ENCODE measurements at places on chromosomes 5 and 9.

GRCh38 chr5:9722601-9723180 lies 92.5 kb upstream of the TAS2R1 start:
- no peak for DNase-seq

- no peak for DNase-seq
Measured at GRCh38 chr5:163534492-163535094, 29.2 kb downstream of the MAT2B start.

GRCh38 chr5:35674049-35674448 lies 56.4 kb downstream of the SPEF2 start:
- DNase-seq: no peak

- DNase-seq: no peak
Measured at GRCh38 chr9:29798599-29798998, 2225.3 kb upstream of the C9orf72 start.

GRCh38 chr5:71932131-71932654 lies 175.1 kb upstream of the MAP1B start:
- no peak for DNase-seq

DNA sequence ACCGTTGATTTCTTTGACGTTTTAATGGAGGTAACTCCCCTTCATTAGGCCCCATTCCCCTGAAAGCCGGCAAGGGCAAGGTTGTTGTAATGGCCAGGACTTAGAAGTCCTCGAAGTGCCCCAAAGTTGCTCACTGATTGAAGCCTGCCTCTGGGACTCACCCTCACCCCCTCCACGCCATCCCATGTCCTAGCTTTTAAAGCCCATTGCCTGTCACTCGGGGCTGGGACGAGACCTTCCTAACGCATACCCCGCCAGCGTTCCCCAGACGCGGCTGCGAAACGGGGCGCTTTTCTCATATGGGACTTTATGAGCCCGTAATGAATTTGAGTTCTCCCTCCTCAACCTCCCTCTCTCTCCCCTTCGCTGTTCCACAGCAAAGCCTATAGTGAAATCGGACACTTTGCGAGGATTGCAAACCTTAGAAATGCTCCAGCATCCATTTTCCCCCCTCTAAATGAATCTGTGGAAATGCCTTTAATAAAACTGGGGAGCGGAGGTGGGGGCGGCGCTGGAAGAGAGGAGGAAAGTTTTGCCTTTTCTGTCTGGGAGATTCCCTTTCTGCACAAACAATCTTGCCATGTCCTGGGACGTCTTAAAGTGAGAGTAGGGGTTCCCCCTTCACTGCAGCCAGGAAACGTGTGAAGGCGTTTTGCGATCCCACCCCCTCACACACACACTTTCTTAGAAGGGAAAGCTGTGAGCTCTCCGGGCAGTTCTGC lies 1.5 kb downstream of the PAPPA start:
- no peak for DNase-seq

DNA sequence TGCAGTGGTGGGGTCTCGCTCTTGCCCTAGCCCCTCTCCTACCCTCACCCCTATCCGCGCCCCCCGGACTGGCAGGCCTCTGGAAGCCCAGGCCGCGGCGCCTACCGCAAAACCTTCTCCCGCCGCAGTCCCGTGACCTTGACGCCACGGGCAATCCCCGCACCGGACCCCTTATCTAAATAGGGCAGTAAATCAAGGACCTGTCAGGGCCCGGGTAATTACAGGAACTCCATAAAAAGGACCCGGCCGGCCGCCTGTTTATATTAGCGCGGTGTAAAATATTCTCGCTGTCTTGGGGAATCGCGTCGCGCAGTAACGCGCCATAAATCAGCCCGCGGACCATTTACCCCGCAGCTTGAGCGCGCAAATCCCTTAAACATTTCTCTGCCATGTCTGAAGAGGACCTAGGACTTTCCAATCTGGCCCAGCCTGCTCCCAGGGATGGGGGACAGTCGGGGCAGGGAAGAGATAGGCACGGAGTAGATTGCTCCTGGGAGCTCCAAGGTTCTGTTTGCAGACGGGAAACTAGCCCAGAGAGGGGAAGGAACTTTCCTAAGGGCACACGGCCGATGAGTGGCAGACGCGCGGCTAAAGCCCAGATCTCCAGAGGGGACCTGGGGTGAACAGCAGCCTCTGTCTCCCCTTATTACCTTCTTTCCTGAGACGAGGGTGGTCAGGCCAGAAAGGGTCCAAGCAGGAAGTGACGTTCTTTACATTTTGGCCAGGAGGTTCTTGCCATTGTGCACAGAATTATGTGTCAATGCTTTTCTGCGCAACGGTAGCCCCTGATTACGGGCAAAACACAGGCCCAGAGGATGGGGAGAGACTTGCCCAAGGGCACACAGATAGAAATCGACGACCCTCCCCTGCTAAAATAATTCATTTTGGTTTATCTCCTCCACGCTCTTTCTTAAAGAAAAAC lies 4.8 kb upstream of the HAND1 start:
- DNase-seq: no peak

DNA sequence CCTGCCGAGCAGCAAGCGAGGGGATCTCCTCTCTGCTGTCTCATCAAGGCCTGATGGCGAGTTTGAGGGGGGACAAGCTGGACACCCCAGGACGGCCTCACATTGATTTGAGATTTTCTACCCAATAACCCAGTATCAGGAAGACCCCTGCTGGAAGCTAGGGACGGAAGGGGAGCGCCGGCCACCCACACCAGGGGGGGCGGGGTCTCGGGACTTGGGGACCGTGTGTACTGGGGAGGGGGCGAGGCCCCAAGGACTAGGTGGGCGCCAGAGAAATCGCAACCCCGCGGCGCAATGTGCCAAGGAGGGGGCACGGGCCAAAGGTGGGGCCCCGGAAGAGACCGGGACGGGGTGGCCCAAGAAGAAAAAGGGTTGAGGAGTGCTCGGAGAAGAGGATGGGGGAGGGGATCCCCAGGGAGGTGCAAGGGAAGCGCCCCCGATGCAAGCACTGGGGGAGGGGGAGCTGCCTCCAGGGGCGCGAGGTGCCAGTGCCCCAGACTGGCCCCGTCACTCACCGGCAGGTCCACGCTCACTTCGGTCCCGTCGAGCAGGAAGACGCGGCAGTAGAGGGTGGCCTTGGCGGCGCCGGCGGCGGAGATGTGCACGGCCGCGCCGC lies 1.1 kb downstream of the EPB41L4B start:
- DNase-seq: no peak

GRCh38 chr5:124653666-124654065 lies 92.8 kb downstream of the ZNF608 start:
- DNase-seq: no peak

DNA sequence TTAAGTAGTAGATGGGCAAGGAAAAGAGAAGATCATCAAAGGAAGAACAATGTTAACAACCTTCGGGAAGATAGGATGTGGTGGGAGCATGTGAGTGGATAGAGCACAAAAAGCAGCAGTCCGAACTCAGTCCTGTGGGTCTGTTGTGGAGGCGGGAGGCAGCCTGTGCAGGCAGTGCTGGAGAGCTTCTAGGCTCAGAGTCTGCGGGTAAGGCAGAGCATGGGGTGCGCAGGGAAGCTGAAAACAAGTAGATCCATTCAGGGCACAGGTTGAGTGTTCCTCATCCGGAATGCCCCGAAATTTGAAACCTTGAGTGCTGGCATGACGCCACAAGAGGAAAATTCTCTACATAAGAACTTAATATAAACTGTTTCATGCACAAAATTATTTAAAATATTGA lies 84.9 kb downstream of the PPIC start:
- DNase-seq: no peak

DNA sequence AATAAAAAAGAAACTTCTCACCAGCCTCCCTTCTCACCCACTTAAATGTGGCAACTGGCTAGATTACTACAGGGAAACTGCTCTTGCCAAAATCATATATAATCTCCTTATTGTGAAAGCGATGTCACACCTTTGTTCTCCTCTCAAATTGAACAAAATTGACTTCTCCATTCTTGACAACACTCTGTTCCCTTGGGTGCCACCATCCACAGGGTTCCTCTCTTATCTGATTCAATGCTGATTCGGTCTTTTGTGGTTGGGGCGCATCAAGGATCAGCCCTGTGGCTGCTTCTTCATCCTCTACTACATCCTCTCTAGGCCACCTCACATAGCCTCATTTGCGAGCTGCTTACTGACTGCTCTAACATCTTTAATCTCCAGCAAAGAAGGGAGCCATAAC lies 86.1 kb downstream of the EDIL3 start:
- no peak for DNase-seq

DNA sequence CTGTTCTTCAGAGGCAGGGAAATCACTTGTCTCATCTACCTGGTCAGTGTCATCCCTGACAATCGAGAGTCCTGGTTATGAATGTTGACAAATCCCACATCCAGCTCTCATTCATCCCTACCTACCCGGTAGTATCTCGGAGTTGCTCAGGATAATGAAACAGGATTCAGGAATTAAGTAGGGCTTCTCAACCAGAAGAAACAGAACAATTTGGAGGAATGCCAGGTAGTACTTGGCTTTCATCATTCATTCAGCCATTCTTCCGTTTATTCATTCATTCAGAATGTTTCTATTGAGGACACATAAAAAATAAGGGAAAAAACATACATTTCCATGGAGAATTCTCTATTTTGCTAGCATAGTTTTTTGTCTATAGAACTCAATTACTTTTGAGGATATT lies 195.0 kb downstream of the ARHGEF28 start:
- DNase-seq: no peak

DNA sequence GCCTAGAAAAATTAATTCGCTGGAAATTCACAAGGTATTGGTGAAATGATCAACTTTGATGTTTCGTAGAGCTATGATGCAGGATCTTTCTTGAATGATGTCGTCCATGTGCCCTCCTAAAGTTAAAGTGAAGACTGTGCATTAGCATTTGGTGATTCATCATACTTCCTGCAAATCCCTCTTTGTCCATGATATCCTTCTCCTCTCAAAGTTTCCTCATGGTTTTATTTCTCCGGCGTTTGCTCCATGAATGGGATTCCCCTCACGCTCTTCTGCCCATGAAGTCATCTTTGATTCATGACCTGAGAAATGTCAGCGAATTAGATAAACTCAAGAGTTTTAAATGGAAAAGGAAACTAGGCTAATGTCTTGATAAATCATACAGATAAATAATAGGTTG lies 372.7 kb downstream of the PSAT1 start:
- DNase-seq: no peak

DNA sequence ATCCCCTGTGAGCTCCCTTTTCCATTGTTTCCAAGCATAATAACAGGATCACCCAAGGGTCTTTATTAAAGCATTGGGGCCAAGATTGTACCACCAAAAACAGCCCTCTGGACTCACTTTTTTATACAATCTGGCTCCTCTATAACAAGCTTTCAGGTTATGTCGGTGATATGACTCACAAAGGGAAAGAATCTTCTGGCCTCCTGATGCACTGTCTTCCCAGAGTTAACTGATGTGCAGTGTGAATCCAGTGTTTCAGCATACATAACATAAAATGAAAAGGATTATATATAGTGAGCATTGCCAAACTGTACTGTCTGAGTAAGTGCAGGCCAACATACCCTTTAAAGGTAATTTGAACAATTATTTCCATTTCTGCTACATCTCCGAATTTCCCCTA lies 33.9 kb upstream of the MAN2A1 start:
- no peak for DNase-seq

DNA sequence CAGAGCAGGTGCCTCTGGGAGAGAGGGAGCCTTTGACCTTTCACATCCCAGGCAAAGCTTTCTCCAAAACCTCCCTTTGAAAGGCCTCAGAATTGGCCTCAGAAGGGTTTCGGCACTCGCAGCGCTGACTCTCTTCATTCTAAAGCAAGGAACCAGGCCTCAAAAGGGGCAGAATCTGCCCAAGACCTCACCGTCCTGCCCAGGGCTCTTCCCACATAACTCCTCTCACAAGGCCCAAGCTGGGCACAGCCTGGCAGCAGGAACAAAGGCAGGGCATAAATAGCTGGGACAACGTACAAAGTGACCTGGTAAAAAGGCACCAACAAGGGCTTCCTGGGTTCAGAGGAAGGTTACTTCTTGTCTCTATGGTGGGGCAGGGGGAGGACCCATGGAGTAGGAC lies 166.3 kb upstream of the FSTL4 start:
- no peak for DNase-seq

DNA sequence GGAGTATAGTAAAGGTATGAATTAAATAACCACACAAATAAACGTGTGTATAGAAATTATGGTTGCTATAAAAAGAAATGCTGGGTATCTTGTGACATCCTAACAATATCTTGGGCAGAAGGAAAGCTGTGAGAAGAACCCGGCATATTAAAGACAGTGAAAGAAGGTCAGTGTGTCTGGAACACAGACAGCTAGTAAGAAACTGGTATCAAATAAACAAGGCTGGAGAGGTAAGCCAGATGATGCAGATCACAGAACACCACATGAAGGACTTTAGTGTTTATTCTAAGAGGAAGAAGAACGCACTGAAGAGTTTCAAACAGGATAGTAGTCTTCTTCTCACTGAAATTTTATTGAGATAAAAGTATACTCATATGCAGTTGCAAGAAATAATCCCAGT lies 24.4 kb downstream of the TMEM245 start:
- no peak for DNase-seq

DNA sequence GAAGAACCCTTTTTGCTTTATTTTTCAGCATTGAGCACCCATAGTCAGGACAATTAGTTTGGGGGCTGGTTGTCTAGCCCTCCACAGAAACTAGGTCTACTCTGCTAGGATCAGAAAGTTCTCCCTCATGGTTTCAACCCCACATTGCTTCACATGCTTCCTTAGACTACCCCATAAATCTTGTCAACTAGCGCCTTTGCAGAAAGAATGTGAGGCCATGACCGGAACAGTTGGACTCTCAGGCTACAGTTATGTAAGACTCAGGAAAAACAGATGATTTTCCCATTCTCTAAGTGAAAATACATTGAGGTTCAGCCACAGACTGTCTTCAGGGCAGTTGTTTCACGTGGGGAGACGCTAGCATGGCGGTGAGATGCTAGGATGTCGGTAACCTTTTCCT lies 255.6 kb downstream of the NR3C1 start:
- DNase-seq: no peak

GRCh38 chr5:32753765-32754164 lies 42.6 kb downstream of the NPR3 start:
- DNase-seq: no peak

DNA sequence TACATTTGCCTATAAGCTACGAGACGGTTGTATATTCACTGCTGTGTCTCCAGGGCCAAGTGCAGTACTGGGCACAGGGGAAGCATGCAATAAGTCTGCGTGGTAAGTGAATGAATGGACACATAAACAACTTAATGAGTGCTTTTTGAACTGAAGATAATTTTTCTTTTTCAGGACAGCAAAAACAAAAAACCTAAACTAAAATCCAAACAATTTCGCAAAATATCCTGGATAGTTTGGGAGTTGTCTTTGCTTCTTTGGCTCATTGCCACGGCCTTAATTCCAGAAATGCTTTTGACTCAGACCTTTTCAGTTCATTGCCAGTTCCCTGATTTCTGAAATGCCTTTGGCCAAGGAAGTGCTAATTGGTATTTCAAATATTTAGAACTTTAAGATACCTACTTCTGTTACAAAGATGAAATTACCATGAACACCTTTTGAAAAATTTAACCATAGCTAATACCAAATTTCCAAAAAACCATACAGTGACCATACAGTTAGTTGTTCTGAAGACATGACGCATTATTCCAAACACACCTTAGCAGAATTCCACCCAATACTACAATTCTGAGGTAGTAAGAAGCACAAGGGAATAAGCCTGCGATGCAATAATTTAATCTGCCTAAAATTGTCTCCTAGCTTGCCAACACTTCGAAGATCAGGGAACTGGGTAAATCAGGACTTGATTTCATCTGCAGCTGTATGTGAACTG lies 42.8 kb downstream of the TEK start:
- DNase-seq: no peak

Data from NCI-H1694 treated with DMSO at 0.1 percent for 48 hours (cell line).